ENCODE measurements at places on chromosomes 4 and X.

GRCh38 chr4:105092768-105093167 is 53.9 kb upstream of the TET2 start:
- no peak for DNase-seq

DNA sequence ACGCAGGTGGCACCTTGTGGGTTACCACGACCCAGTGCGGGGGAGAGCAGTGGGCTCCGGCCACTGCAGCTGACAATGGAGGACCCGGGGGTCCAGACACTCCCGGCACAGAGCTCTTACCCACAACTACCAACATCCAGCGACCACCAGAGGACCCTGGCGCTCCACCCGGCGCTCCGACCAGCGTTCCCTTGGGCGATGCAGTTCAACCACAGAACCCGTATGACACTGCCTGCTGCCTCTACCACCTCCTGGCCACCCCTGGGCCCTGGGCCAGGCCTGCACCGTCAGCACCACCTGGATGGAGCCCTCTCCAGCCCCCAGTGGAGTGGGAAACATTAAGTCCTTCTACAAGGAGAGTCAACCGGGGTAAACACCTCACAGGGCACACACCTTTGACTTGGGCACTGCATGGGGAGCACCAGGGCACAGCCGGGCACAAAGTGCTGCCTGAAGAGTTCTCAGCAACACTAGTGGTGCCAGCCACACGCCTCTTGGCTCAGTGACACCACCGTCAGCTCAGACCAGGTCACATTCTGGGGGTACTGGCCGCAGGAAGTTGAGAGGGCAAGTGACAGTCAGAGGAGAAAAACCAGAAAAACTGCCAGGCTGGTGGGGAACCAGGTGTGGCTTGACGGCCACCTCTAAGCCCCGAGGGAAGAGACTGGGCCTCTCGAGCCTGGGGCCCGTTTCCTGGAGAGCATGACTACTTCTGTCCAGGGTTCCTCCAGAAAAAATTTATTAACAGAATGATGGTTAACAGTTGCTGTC is 2.6 kb downstream of the CTBP1 start:
- peak; percentile 30 for DNase-seq

GRCh38 chr4:119626420-119626819 is 2.2 kb downstream of the PDE5A start:
- DNase-seq, result no peak

DNA sequence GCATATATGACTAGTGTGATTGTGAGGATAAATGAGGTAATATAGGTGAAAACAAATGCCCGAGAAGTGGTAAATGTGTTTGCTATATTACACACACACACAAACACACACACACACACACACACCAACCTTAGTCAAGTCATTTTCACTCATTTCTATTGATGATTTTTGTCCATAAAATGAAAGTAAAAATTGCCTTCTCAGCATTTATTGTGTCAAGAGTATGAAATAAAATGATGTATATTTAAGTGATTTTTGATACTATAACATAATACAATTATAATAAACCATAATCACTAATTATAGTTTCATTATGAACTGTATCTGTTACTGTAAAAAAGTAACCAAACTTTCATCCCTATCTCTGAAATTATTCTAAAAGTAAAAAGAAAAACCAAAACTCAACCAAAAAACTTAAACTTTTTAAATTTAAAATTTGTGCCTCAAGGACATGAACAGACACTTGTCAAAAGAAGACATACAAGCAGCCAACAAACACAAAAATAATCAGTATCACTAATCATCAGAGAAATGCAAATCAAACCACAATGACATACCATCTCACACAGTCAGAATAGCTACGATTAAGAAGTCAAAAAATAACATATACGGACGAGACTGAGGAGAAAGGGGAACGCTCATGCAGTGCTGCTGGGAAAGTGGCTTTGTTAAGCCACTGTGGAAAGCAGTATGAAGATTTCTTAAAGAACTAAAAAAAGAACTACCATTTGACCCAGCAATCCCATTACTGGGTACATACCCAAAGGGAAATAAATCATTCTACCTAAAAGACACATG is 601.0 kb downstream of the TMA16 start:
- no peak for DNase-seq

All from transverse colon (tissue), 4 donors.